ENCODE measurements at places on chromosomes 11 and 22. TPM values are rescaled to one million over a fixed set of nuclear protein-coding genes. Genes with fewer than 3 reads are reported as not detected.

Gene EHF
- not detected for total RNA-seq

Gene OR4C5
- total RNA-seq = not detected

Gene CBY1
- 8.0 TPM for total RNA-seq

Gene CSRP3
- total RNA-seq = 140 TPM

Gene PTPN5
- 0.15 TPM for total RNA-seq

Gene IL17RA
- total RNA-seq = 3.5 TPM

Gene VSTM5
- total RNA-seq = not detected

Gene ARHGEF17
- 16.6 TPM for total RNA-seq
